ENCODE measurements at places on chromosomes 2 and 18.

GRCh38 chr18:27556741-27557140 lies 371.6 kb upstream of the CHST9 start:
- DNase-seq = no peak

GRCh38 chr2:241114836-241115235 lies 12.7 kb upstream of the MTERF4 start:
- no peak for DNase-seq

DNA sequence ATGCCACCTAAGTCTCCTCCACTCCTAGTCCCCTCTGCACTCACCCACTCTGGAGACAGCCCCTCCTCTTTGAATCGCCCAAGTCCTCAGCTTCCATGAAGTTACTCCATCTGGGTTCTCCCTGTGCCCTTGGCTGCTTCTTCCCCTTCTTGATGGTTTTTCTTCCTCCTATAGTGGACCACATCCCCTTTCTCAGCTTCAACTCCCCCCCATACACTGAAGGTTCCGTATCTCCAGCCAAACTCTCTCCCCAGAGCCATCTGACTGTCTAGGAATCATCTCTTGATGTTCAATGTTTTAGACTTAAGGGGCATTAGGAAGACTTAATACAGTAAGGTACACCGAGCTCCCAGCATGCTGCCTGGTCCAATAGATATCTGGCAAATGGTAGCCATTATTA lies 39.6 kb downstream of the EMX1 start:
- no peak for DNase-seq

- no peak for DNase-seq
Measured at GRCh38 chr2:45195916-45196315, 186.7 kb upstream of the SIX2 start.

- no peak for DNase-seq
Measured at GRCh38 chr2:31539505-31539904, 41.2 kb downstream of the SRD5A2 start.
